ENCODE measurements at places on chromosomes 13 and 19.

DNA sequence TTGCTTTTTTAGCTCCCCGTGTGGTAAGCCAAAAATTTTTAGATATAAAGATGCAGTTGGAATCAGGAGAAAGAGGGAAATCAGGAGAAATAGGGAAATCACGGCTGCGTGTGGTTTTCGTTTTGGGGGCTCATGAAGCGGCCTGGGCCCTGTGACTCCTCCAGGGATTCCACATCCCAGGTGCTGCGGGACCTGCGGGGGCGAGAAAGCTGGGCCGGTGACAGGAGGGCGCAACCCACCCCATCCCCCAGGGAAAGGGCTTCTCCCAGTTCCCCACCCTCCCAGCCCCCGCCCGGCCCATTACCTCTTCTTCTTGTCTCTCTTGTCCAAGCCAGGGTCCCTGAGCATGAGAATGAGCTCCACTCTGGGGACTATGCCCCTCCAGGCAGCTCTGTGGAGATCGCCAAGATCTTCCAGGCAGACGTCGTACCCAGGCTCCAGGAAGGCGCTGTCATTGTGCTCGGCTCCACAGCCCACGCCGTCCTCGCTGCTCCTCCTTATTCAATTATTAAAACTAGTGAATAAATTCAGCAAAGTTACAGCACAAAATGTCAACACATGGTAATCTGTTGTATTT, 111.0 kb downstream of the MRPL57 start:
- no peak for DNase-seq

- DNase-seq = no peak
Observed at GRCh38 chr13:74747186-74747955, 613.2 kb upstream of the KLF12 start.

DNA sequence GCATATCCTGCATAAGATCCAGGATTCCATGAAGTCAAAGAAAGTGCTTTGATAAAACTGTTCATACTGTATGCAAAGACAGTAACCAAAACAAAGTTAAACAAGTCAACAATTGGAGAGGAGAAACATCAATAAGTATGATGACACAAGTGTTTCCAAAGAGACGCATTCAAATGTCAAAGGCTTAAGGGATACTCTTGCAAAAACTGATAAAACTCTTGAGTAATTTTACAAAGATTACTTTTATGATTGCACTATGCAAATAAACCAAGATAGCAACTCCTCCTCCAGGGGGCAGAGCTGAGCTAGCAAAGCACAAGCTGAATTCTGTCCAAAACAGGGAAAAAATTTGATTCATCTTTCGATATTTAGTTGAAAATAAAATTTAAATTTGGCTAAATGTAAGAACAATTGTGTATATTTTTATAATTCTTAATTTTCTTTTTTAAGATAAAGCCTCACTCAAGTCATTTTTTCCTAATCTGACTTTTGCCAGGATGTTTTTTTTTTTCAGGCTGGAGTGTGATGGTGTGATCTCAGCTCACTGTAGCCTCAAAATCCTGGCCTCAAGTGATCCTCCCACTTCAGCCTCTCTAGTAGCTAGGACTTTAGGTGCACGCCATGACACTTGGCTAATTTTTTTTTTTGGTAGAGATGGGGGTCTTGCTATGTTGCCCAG, 84.0 kb downstream of the MZT1 start:
- DNase-seq = peak; percentile 20

DNA sequence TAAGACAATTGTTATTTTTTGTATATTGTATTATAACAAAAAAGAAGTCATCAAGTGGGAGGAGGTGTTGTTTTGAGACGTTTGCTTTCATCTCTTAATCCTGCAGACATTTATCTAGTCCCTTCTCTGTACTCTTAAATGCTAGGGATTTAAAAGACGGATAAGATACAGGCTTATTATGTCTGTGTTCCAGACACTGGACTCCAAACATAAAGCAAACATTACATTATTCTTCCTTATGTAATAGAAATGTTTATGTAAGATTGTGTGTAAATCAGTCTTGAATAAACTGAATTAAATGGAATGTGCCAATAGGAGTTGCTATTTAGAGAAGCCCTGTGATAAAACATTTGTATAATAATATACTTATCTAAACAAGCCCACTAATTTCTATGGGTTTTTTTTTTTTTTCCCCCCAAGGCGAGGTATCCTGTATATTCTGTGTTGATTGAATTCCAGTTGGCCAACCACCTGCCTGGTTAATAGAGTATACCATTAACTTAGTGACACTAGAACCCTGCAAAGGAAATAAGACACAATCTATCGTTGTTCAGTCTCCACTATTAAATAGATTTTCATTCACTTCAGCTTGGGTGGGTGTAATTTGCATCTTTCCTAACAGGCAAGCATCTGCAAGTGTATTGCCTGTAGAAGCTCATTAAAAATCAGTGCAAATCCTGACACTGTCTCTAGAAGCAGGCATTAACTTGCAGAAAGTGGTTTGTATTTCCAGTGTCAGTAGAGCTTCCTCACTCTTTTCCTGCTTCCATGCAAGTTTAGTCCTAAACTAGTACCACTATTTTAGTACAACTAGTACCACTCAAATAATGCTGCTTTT, 69.0 kb downstream of the LRCH1 start:
- DNase-seq = no peak

DNA sequence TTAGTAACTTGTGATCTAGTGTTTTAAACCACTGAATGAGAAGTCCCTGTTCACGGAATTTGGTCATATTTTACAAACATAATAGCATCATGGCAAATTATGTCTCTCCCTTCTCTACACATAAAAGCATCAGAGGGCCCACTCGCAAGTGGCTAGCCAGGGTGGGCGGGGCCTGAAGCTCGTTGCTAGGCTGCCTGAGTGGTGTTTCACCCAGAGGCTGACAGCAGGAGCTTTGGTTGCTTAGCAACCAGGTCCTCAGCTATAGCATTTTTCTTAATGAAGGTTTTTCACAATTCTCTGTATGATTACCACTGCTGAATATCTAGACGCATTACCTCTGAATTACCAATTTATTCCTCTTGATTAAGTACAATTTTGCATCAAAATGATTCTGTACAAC, 126.5 kb downstream of the NALCN start:
- DNase-seq = no peak

- peak; percentile 21 for DNase-seq
Observed at GRCh38 chr19:10936661-10937084, 8.1 kb downstream of the TIMM29 start.

GRCh38 chr19:19381007-19381926, 24.2 kb upstream of the GATAD2A start:
- no peak for DNase-seq

DNA sequence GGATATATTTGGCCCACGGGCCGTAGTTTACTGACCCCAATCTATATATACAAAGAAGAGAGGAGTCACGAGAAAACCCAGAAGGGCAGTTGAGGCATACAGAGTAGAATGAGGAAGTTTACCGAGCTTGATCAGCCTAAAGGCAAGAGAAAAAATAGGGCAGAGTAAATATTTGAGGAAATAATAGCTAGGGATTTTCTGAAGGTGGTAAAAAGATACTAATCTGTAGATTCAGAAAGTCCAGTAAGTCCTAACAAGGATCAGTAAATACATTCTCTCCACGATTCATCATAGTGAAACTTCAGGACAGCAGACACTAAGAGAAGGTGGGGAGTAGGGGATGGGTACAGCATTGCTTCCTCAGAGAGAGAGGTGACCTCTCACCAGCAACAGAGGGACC, 248.1 kb downstream of the ATP8A2 start:
- DNase-seq = no peak

GRCh38 chr13:57638186-57638890, 6.8 kb downstream of the PCDH17 start:
- no peak for DNase-seq

DNA sequence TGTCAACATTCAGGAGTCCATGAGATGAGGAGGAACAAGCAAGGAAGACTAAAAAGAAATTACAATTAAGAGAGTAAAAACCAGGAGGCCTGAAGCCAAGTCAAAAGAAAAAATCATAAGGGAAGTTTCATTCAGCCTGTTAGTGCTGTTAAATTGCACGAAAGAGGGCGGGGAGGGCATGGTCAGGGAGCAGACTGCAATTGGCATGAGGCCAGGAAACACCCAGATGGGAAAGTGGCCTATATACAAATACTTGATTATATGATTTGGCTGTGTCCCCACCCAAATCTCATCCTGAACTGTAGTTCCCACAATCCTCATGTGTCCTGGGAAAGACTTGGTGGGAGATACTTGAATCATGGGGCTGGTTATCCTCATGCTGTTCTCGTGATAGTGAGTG, 43.9 kb downstream of the TNFSF13B start:
- no peak for DNase-seq

DNA sequence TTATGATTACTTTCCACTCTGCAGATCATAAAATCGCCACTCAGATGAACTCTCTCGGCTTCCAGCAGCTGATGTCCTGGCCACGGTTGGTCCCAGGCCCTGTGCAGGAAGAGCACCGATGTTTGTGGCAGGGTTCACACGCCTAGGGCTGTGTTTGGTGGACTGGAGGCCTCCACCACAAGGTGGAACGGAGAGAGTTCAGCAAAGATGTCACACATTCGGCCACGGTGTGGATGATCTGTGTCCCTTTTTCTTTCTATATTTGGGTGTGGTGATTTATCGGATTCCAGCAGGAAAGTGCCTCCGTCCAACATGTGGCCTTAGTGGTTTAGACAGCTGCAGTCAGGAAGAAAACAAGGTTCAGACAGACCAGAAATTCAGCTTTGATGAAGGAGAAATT, 521 bp upstream of the SHISA2 start:
- DNase-seq = no peak

- DNase-seq = no peak
Observed at GRCh38 chr13:50678464-50679162, 164.9 kb downstream of the DLEU7 start.

GRCh38 chr19:49520705-49521319, 7.0 kb upstream of the RCN3 start:
- no peak for DNase-seq

GRCh38 chr13:77429320-77430142, 102.6 kb upstream of the MYCBP2 start:
- DNase-seq = no peak

DNA sequence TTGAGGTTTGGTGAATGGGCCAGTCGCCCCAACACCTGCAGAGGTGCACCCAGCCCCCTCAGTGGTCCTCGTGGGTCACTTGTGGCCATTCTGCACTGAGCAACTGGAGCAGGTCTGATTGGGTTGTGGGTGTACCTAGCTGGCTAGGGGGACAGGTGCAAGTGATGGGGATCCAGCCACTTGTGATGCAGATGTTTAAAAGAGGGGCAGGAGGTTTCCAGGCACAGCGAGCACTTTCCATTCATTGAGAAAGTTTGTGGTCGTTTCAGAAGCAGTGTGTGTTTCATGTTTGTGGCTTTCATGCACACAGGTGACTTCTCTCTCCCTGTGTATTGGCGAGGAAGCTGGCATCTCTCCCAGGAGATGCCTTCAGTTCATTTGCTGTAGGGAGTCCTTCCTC, 34.7 kb downstream of the TSSK6 start:
- no peak for DNase-seq

DNA sequence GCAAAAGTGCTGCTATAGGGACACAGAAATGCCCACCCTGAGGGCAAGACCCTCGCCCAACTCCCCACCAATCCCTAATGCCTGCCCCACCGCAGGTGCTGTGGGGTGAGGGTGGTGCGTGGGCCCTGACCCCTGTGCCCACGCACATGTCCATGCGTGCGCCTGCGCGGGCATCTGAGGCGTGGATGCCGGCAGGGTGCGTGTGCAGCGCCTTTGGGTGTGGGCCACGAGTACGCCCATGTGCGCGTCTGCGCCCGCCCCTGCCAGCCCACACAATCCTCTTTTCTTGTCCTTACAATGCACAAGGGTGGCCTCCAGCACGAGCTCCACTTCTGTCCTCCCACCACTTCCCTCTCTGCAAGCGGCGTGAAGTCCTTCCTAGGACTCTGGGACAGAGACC, 14.3 kb downstream of the FUT6 start:
- no peak for DNase-seq

GRCh38 chr13:71213252-71213821, 653.7 kb downstream of the DACH1 start:
- DNase-seq = no peak

- DNase-seq = no peak
Observed at GRCh38 chr13:98998831-98999638, 21.2 kb upstream of the DOCK9 start.

DNA sequence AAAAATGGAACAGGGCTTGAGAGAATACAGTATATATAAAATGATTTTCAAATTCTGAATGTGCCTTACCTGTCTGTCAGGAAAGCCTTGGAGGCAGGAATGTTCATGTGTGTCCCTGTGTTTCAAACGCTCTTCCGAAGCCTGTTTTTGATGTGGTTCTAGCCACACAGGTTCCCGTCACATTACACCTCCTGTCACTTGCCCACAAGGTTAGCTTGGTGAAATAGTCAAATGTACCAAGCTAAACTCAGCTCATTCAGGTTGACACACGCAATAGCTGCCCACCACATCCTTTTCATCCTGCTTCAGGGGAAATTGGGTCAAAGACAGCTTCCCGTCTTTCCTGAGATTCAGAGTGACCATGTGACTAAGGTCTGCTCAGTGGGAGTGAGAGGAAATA, 574.0 kb downstream of the EFNB2 start:
- DNase-seq = no peak

- DNase-seq = peak; percentile 44
Observed at GRCh38 chr19:18507021-18507726, 14.7 kb downstream of the ELL start.

DNA sequence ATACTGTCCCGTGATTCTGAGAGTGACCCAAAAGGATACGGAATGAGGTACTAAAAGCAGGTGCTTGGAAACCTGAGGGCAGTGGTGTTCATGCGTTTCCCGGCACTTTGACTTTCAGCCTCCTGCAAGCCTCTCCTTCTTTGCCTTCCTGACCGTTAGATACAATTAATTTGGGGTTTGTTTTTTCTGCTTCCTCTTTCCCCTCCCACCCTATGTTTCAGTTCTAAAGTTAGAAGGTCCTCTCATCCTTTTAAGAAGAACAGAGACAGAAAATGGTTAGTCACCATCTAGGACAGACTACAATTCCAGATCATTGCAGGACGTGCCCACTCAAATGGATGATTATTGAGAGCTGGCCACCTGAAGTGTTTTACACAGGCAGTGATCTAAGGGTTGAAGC, 1.8 kb upstream of the LILRB4 start:
- no peak for DNase-seq
